ENCODE measurements at places on chromosomes 1 and 21.

- no peak for DNase-seq
These were observed 33.1 kb upstream of the SELENON start for GRCh38 chr1:25766721-25767436.

DNA sequence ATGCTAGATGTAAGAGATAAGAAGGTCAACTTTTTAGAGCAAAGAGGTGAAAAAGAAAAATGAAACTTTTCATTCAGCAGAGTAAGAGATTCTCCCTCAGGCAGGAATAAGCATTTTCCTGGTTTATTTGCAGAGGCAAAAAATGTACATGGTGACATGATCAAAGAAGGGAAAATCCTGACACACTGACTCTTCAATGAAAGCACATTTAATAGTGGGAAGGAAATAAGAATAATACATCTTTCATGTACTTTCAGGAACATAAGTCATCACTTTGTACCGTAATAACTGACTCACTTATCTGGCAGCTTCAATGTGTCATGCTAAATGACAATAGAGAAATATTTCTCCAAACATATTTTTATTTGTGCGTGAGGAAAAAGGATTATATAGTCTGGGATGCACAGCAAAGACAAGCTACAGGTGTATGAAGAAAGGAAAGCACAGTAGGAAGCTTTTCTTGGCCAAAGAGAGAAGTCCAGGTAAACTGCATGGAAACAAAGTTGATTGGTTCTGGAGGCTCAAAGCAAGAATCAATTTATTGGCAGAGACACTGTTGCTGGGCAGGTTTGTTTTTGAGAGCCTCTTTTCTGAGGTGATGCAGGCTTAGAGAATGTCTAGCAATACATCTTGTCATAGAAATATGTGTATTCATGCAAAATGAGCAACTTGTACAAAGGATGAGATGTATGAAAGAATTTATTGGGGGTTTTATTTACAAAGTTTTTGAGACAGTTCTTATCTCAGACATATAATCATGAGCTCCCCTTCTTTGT is 1409.0 kb downstream of the PLA2G4A start:
- no peak for DNase-seq

DNA sequence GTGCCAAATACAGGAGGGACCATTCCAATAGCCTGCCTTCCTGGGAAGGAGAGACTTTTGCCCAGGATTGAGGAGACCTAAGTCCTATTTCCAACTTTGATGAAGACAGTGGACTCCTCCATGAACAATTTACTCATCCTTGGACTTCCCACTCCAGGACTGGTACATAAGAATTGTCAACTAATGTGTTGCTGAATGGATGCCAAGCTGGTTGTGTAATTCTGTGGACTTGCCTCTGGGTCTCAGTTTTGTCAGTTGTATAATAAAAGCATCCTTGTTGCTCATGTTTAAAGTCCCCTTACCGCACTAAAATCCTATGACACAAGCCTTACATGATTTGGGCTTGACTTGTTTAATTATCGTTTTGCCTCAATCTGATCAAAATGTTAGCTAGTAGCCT is 13.2 kb upstream of the ZP4 start:
- no peak for DNase-seq

DNA sequence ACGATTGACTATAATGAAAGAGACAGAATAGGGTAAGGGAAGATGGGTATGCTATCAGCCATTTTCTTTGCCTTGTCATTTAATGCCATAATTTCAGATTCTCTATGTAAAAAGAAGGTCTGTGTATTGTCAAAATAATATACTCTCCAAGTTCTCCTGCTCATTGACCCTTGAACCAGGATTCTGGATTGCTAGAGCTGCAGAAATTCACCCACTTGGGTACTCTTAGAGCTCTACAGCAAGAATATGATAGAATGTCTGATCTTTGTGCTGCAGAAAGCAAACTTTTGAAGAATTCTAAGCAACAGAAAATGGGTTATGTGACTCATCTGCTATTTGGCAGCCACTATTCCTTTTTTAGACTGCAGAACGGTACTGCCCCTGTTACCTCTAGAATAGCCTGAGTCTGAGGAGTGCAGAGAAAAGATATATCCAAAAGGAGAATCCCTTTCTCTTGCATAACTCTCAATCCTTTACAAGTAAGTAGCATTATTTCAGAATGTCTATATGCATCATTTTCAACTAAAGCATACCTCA is 78.2 kb upstream of the TENT5C start:
- no peak for DNase-seq

- DNase-seq: no peak
These were observed 83.6 kb upstream of the NFIA start for GRCh38 chr1:60998786-60999185.

Measured in NCI-H187 treated with DMSO at 0.1 percent for 48 hours (cell line).